ENCODE measurements at places on chromosomes 4 and X.
A peak's percentile ranks its signal among the peaks of the same experiment; 100 is the strongest.

GRCh38 chr4:65791812-65792308 lies 121.6 kb upstream of the EPHA5 start:
- DNase-seq, result peak; percentile 34

- DNase-seq, result no peak
Measured at GRCh38 chrX:12010436-12010835, 127.8 kb upstream of the FRMPD4 start.

GRCh38 chr4:15536552-15537499 lies 67.1 kb downstream of the CC2D2A start:
- DNase-seq, result no peak

GRCh38 chrX:6904156-6904555 lies 243.4 kb upstream of the STS start:
- no peak for DNase-seq

GRCh38 chr4:183936047-183936446 lies 30.9 kb downstream of the STOX2 start:
- peak; percentile 52 for DNase-seq

GRCh38 chr4:128835498-128836222 lies 26.2 kb downstream of the JADE1 start:
- no peak for DNase-seq

- no peak for DNase-seq
Measured at GRCh38 chr4:174389439-174389838, 105.7 kb downstream of the CEP44 start.

- DNase-seq, result no peak
Measured at GRCh38 chr4:86007042-86007441, 352.8 kb downstream of the MAPK10 start.

- DNase-seq, result no peak
Measured at GRCh38 chr4:38287101-38287851, 327.1 kb downstream of the PTTG2 start.

DNA sequence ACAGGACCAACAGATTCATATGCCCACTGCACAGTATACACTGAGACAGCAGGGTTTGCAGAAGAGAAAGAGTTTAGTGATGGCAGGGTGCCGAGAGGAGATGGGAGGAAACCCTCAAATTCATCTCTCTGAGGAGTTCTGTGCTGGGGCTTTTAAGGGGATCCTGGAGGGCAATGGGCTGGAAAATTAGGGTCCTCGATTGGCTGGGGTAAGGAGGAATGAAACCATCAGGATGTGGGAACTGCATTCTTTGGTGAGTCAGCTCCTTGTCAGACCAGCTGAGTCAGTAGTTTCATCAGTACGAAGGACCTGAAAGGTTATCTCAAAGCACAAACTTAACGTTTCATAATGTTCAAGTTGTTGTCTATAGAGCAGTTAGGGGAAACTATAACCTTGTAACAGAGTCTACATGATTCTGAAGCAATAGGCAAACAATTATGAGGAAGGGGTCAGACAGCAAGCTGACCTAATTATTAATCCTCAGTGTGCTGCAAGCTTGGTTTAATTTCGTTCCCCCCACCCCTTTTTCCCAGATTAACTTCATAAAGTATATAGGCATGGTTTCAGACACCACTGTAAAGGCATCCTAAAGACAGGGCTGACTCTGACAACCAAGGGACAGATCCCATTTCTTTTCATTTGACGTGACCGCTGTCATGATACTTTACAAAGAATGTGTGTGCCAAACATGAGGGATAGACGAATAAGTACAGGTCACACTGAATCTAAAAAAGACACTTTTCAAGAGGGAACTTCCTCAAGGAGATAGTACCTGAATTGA lies 1.5 kb upstream of the MSMO1 start:
- DNase-seq, result peak; percentile 61

- peak; percentile 28 for DNase-seq
Measured at GRCh38 chr4:8305851-8306471, 36.4 kb downstream of the HTRA3 start.

DNA sequence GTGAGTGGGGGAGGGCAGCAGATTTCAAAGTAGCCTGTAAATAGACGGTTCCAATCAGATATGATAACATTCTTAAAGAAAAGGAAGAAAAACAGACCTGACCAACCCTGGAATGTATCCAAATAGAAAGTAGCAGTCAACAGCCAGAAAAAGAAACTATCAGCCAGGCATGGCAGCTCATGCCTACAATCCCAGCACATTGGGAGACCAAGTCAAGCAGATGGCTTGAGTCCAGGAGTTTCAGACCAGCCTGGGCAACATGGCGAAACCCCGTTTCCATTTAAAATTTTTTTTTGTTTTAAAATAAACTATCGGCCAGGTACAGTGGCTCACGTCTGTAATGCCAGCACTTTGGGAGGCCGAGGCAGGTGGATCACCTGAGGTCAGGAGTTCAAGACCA lies 125.0 kb downstream of the THOC2 start:
- no peak for DNase-seq

Data from GM23338 (cell line).